ENCODE measurements at places on chromosomes 16 and 17.

DNA sequence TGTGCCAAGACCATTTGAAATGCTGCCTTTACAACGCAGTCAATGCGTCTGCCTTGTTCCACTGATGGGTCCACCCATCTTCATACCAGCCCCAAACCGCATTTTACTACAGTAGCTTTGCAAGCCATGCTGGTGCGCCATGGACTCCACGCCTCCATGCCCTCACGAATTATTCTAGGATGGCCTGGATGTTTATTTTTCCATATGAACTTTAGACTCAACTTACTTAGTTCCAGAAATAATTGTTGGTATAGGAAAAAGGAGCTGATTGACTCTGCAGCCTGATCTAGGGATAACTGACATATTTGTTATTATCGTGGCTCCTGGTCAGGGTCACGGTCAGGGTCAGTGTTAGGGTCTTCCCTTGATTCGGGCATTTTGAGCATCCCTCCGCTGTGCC lies 70.0 kb upstream of the ZNF469 start:
- DNase-seq = no peak

DNA sequence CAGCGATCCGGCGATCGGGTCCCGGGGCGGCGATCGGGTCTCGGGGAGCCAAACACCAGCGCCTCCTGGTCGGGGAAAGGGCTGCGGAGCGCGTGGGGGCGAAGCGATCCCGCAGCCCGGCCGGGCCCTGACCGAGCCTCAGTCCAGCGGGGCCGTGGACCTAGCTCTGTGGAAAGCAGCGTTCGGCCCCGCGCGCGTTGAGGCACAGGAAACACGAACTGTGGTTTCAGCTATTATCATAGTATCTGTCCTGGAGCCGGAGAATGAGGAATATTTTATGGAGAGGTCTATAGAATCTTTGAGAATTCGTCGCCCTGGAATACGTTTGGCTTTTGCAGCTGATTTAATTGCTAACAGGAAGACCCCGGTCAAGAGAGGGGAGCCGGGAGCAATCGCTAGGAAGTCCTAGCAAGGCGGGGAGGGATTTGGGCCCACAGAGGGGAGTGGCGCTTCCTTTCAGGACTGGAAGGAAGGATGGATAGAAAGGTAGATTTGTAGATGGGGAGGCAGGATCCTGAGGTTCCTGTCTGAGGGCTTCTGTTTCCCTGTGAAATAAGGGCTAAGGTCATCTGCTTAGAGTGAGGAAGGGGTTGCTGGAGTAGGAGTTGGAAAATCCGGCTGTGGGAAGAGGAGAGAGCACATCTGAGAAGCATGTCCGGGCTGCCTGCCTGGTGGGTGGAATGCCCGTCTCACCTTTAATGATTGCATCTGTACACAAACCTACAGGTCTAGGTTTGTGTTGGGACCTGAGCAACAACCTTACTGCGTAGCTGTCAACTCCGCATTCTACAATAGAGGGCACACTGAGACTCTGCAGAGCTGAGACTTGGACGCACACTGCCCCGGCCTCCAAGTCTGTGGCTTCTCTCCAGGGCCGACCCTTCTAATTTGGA lies 770 bp downstream of the CCNF start:
- no peak for DNase-seq

GRCh38 chr17:31686495-31686894 lies 172.5 kb downstream of the COPRS start:
- no peak for DNase-seq

GRCh38 chr16:30958175-30959079 lies 873 bp downstream of the SETD1A start:
- no peak for DNase-seq

- DNase-seq = peak; percentile 86
These were observed at the start of gene TBX6 for GRCh38 chr16:30091474-30092372. Gene TBX6, minus strand, starts transcription at chr16:30091924. Its CDS starts 731 bp downstream, at chr16:30091193.

- no peak for DNase-seq
These were observed at the start of gene KCNJ2 for GRCh38 chr17:70168977-70169708. Gene KCNJ2, plus strand, starts transcription at chr17:70169532. Its CDS starts 5,508 bp downstream, at chr17:70175040.

DNA sequence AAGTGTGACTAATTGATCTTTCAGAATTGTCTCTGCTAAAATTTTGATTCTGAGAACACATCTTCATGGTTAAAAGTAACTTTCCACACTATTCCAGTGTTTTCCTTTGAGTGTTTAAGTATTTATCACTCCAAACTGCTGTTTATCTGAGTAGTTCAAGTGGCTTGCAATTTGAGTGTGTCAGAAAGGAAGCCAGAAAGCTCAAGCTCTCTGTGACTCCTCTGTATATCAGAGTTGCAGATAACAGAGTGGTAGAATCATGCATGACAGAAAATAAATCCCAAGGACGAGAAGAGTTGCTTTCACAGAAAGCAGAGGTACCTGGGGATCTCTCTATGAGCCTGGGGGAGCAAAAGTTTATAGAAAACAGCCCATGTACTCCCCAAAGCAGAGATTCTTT lies 130.0 kb downstream of the CYB561 start:
- no peak for DNase-seq

- no peak for DNase-seq
These were observed 46.8 kb downstream of the ZDHHC7 start for GRCh38 chr16:84964386-84965128.

GRCh38 chr16:8634991-8635736 lies 13.7 kb downstream of the METTL22 start:
- no peak for DNase-seq

DNA sequence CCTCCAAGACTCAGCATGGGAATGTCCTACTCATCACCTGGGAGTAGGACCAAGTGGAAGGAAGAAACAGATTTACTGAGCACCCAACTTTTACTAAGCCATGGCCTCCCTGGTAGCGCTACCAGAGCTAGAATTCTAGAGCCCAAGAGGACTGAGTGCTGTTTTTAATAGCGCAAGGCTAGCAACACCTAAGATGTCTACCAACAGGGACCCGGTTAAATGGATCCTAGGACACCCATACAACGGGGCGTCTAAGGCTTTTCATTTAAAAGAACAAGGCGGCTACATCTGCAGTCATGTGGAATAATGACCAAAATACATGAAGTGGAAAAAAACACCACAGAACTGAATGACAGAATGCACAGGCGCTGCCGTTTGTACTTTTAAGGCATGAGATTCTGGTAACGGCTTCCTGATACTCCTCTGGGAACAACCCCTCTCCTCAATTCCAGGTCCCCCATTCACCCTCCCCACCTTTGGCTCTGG lies 5.1 kb downstream of the GGA2 start:
- DNase-seq = no peak

GRCh38 chr16:30444231-30445148 lies 1.2 kb downstream of the SEPHS2 start:
- DNase-seq = no peak

DNA sequence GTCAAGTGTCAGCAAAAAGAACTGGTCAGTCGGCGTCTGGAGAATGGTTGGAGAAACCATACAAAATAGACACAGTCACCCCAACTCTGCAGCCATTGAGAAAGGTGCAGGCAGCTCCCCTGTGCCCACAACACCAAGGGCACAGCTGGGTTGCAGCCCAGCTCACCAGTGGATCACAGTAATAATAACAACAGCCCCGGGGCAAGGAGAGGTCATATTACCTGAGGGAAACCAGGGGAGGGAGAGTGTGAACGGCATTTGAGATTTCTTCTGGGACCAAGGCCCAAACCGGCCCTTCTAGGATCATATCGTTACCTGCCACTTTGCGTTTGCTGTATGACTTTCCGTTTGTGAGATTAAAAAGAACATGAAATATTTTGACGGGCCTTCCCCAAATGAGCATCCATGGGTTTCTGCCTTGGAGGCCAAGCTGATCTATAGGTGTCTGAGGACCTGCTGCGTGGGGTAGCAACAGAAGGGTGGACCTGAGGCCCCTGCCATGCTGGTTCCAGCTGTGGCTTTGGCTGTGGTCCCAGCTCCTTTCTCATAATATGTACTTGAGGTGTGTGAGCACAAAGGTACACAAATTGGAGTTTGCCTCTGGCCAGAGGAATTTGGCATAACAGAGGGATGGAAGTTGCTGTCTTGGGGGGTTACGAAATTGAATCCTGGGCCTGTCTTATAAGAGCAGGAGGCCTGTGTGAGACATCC lies 154.6 kb downstream of the CMIP start:
- DNase-seq = no peak

DNA sequence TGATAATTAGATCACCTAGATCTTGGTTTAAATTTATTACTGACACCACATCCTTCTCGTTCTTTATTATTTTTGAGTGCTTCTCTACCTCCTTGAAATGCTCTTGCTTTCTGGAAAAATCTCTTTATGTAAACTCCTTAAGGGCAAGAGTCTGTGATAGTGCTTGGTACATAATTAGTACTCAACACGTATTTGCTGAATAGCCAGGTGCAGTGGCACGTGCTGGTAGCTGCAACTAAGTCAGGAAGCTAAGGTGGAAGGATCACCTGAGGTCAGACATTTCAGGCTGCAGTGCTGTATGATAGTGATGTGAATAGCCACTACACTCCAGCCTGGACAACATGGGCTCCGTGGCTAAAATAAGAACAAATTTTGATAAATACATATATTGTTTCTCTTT lies 63.0 kb downstream of the PPM1E start:
- no peak for DNase-seq

DNA sequence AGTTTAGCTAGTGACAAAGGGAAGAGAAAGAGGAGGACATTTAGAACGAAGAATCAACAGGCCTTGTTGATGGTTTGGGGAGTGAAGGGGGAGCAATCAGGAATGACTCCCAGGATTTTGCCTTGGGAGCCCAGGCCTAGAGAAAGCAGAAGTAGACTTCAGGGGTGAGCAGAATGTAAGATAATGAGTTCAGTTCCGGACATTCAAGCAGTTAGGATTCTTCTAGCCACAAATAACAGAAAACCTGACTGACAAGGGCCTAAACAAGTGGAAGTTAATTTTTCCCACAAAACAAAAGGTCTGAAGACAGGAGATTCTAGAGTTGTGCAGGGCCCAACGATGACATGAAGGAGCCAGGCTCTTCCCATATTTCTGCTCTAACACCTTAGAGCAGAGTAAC lies 45.9 kb downstream of the SKAP1 start:
- DNase-seq = no peak

DNA sequence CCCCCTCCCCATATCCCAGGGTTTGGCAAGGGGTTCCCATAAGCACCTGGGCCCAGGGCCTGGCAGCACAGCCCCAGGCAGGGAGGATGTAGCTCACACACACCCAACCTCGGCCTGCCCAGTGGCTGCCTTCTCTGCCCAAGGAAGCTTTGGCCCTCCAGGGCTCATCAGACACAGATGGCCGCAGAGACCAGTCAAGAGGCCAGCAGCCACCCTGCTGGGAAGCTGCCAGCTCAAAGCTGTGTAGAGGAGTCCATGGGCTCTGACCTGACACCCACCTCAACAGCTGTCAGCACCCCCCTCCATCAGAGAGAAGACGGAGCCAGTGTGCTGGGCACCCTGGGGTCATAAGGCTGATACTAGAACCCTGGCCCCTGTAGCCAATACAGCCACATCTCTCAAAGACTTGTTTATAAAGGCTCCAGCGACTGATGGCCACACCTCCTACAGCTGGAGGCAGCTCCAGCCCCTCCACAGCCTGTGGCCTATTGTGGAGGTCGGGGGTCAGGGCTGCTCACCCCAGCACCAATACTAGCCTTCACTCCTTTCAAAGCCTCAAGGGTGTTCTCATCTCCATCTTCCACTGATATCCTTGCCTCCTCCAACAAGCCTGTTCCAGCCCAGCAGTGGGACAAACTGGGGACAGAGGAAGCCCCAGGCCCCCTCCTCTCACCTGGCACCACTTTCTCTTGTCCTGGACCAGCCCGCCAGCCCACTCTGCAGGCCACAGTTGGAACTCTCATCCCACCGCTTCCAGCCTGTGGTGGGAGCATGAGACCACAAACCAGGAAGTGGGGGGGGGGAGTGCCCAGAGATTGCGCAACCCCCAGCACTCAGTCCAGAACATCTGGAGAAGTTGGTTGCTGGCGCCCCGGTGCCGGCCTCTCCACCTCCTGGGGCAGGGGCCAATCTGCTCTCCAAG lies 2.2 kb upstream of the MPG start:
- DNase-seq = no peak

DNA sequence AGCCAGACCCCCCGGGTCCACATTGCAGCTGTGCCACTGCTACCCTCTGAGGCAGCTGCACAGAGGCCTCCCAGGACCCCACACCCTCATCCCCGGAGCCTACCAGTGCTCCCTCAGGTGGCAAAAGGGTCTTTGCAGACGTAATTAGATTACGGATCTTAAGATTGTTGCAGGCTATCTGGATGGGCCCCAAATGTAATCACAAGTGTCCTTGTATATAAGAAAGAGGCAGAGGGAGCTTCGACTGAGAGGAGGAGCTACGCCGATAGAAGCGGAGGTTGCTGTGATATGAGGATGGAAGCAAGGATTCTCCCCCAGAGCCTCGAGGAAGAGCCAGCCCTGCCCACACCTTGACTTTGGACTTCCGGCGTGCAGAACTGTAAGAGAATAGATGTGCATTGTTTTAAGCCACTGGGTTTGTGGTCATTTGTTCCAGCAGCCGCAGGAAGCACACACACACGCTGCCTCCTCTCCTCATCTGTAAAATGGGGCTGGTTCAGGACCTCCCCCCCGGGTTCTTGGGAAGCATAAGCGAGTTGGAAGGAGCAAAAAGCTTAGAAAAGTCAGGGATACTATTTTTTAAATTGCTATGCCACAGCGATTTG lies 10.5 kb upstream of the RAI1 start:
- DNase-seq = no peak

- no peak for DNase-seq
These were observed 819 bp downstream of the NLK start for GRCh38 chr17:28043296-28043695.

- DNase-seq = no peak
These were observed 239.8 kb downstream of the CHD9NB start for GRCh38 chr16:52812678-52813556.

- DNase-seq = no peak
These were observed 208.2 kb upstream of the CHMP6 start for GRCh38 chr17:80783486-80783885.

GRCh38 chr17:17970699-17971430 lies 1.3 kb downstream of the TOM1L2 start:
- no peak for DNase-seq

GRCh38 chr16:62870554-62870953 lies 834.3 kb upstream of the CDH8 start:
- no peak for DNase-seq

- DNase-seq = no peak
These were observed 250.5 kb downstream of the CEP112 start for GRCh38 chr17:65941356-65941899.

All from stimulated activated CD4-positive, alpha-beta T cell treated with anti-CD3 and anti-CD28 coated beads, TNF-alpha, amount 100 ng/mL, for 1 hour (primary cell).